LHCN-M2 (cell line): ENCODE measurements at places on chromosomes 7 and 10. TPM values are rescaled to one million over a fixed set of nuclear protein-coding genes. Genes with fewer than 3 reads are reported as not detected.

Gene GNAT3
- total RNA-seq: not detected in 2 replicates

GRCh38 chr10:22453948-22454591 is 108.8 kb downstream of the SPAG6 start:
- DNase-seq: no peak

DNA sequence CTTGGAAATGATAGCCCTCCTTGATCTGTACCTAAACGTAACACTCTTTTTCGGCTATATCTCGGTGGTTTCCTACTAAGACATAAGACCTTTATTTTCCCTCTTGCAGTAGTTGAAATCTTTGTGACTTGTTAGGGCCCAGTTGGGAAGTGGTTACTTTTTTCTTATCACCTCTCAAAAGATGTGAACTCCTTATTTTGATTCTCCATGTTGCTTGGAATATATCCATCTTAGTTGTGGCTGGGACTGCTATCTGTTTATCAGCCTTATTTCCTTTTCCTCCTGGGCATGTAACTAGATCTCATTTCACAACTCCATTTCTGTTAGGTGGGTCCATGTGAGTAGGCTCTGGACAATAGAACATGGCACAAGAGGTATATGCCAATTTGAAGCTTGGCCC is 4.1 kb upstream of the CPED1 start:
- DNase-seq: no peak

DNA sequence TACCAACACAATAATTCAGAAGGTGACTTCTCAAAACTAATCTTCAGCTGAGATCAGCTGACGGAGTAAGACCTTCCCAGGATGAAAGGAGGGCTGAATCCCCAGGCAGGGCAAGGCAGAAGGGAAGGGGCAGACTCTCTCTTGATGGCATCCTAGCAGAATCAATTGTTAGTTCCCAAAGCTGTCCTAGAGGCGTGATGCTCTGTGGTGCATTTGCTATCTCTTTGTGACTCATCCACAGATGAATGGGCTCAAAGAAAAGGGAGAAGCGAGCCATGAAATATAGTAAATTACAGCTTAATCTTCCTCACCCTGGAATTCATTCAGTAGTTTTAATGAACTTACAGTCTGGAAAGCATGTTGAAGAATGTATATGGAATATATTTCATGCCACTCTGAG is 37.2 kb downstream of the PDE1C start:
- no peak for DNase-seq

DNA sequence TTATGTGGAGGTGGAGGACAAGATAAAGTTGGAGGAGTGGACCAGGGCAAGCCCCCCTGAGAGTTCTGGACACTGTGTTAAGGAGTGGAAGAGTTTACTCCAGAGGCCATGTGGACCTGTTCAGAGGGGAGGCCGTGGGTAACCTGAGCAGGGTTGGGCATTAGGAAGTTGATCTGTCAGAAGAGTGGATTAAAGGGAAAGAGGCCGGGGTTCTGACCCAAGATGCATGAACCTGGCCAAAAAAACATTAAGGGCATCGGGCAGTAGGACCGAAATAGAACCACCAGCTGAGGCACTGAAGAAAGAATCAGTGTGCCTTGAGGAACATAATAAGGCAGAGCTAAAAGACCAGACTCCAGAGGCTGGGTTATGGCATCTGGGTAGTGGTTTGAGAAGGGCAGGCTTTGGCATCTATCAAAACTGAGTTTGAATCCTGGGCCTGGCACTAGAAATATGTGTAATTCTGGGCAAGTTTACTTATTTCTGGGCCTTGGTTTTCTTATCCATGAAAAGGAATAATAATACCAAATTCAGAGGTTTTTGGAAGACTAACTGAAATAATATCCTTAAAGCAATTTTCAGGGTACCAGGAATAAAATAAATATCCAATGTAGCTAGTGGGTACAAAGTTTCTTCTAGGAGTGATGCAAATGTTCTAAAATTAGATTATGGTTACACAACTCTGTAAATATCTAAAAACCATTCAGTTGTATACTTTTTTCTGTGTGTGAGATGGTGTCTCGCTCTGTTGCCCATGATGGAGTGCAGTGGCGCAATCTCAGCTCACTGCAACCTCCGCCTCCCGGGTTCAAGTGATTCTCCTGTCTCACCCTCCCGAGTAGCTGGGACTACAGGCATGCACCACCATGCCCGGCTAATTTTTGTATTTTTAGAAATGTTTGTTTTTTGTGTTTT is 10.9 kb upstream of the FRAT1 start:
- no peak for DNase-seq

DNA sequence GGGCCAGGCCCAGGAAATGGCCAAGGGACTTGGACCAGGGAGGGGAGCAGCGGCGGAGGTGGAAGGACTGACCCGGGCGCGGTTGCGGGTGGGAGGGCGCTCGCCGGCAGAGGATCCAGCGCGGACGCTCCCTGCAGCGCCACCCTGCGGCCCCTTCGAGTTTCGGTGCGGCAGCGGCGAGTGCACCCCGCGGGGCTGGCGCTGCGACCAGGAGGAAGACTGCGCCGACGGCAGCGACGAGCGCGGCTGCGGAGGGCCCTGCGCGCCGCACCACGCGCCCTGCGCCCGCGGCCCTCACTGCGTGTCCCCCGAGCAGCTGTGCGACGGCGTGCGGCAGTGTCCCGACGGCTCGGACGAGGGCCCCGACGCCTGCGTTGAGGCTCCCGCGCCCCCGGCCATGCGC is 16.8 kb upstream of the ZNF467 start:
- no peak for DNase-seq

- no peak for DNase-seq
Observed at GRCh38 chr7:6057316-6058129, 26.3 kb downstream of the ANKRD61 start.
